HS-5 (cell line): ENCODE measurements at places on chromosomes 12 and 14.

- DNase-seq: no peak
These were observed 2.6 kb downstream of the GNB3 start for GRCh38 chr12:6843118-6843902.

DNA sequence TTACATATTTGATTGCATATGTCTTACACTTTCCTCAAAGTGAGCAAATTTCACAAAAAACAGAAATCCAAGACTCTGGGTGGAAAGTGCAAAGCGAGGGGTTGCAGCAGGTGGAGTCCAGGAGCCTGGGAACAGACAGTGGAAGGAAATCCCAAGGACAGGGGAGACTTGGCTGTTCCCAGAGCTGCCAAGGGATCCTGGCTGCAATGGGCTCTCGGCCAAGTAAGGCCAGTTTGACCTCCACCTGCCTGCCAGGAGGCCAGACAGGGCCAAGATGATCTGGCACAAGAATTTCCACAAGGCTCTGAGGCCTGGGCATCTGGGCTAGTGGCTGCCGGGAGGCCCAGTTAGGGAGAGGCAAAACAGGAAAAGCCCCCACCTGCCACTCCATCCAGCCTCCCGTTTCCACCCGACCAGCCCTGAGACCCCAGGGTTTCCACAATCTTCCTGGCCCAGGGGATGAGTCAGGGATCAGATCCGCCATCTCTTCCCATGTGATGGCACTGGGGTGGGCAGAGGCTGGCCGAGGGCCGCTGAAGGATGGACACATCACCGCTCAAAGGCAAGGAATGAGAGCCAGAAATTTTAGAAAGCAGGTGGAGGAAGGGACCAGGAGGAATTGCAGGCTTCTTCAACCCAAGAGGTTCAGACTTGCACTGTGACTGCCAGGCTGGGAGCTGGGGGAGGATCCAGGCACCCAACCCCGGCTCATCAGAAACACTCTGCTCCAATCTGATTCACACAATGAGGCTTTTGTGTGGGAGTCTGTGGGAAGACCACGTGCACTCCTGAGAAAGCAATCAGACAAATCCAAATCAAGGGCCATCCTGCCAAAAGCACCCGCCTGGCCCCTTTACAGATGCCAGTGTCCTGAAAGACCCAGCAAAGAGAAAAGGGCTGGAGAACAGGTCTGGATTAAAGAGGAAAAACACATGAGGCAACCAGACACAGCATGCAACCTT is 16.3 kb downstream of the SCARB1 start:
- no peak for DNase-seq

DNA sequence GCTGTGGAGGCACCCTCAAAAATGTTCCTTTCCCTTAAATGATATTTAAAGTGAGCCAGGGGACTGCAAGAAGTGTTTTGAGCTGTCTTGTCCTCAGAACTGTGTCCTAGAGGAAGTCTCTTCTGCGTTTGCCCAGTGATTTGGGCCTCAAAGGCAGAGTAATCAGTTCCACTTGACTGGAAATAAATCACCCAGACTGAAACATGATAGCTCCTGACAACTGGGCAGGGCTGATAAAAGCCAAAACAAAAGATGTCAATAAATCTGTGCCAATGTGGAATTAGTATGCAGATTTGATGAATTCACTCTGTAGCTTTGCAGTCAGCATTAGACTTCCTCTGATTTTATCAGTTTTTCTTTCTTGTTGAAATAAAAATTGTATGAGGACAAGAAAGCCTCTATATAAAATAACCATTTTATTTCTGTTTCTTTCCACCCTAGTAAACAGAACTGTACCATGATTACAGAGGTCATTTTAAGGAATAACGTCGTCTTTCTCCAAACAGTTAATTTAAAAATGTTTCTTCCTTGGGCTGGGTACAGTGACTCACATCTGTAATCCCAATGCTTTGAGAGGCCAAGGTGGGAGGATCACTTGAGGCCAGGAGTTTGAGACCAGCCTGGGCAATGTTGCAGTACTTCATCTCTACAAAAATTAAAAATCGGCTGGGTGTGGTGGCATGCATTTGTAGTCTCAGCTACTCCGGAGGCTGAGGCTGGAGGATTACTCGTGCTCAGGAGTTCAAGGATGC is 180.8 kb downstream of the ERC1 start:
- no peak for DNase-seq

- no peak for DNase-seq
These were observed 128.3 kb downstream of the PLXNC1 start for GRCh38 chr12:94276725-94277124.

- DNase-seq: no peak
These were observed 1217.9 kb downstream of the VRK1 start for GRCh38 chr14:98014851-98015615.

GRCh38 chr12:53954694-53955035 is at the start of gene HOXC12:
Gene HOXC12, plus strand, starts transcription at chr12:53954903. Its CDS starts 27 bp downstream, at chr12:53954930.
- no peak for DNase-seq

GRCh38 chr14:72483311-72483710 is 410.6 kb downstream of the DPF3 start:
- DNase-seq: no peak

DNA sequence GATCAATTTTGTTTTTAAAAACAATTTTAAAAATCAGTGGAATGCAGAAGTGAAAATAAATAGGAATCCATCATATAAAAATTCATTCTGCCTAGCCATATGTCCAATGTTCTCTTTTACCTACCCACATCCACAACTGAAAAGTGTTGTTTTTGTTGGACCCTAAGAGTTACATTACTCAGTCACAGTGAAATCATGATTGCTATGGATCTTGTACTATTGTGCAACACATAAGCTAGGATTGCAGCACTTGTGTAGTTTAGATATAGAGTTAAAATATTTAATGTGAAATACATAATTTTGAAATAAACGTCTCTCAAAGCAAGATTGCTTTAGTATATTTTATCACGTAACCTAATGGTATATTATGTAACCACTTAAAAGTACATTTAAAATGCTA is 213.3 kb upstream of the CLEC14A start:
- DNase-seq: no peak

DNA sequence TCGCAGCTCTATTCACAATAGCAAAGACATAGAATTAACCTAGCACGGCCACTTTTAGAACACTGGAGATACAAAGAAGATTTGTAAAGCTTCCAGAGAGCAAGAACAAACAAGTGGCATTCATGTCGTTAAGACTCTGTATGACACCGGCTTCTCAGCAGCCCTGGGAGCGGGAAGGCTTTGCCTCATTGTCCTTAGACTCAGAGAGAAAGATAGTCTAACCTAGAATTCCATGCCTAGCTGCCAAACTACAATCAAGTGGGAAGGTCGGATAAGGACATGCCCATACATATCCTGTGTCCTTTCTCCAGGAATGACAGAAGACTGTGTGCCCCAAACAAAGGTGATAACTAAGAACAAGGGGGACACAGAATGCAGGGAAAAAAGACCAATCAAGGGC is 1038.3 kb downstream of the BCL11B start:
- DNase-seq: no peak

- DNase-seq: no peak
These were observed 158.3 kb downstream of the SEC23A start for GRCh38 chr14:38944691-38945090.

DNA sequence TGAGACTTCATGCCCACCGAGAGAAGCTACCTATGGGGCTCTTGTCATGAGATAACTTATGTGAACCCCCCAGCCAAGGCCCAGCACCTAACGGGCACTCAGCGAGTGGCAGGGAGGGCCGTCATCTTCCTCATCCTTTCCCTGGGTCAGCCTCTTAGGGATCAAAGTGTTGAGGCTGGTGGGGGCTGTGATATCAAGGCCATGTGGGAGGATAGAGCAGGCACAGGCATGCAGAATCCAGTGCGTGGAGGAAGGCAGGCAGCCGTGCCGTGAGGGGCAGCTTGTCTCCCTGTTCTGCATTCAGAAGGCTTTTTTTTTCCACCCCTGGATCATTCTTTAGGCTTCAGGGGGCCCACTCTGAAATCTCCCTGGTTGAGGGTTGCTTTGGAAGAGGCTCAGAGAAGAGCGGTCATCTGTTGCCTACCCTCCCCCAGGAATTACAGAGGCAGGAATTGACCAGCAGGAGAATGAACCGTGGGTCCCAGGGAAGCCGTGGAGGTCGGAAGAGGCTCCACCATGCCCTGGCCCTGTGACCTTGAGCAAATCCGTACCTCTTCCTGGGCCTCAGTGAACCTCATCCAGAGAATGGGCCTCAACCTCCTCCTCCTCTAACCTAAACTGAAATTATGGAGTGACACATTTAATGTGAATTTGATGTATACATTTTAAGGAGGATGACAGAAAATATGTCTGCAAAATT is 62.8 kb downstream of the BEGAIN start:
- no peak for DNase-seq

GRCh38 chr12:114685320-114685781 is 1.4 kb upstream of the TBX3 start:
- DNase-seq: no peak

DNA sequence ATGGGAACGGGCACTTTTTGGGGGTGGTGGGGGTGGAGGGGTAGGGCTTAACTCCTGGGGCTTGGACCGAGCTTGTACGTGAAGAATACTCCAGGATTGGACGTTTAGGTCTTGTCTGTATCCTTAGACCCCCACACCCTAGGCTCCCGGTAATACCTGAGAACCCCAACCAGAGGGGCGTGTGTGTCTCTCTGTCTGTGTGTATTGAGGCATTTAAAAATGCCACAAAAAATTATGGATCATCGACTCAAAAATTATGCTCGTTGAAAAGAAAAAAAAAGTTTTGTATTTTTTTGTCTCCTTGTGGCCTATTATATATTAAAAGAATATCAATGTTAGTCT is 459 bp downstream of the PPFIBP1 start:
- no peak for DNase-seq

- no peak for DNase-seq
These were observed 89.8 kb downstream of the CHST11 start for GRCh38 chr12:104546575-104546974.

DNA sequence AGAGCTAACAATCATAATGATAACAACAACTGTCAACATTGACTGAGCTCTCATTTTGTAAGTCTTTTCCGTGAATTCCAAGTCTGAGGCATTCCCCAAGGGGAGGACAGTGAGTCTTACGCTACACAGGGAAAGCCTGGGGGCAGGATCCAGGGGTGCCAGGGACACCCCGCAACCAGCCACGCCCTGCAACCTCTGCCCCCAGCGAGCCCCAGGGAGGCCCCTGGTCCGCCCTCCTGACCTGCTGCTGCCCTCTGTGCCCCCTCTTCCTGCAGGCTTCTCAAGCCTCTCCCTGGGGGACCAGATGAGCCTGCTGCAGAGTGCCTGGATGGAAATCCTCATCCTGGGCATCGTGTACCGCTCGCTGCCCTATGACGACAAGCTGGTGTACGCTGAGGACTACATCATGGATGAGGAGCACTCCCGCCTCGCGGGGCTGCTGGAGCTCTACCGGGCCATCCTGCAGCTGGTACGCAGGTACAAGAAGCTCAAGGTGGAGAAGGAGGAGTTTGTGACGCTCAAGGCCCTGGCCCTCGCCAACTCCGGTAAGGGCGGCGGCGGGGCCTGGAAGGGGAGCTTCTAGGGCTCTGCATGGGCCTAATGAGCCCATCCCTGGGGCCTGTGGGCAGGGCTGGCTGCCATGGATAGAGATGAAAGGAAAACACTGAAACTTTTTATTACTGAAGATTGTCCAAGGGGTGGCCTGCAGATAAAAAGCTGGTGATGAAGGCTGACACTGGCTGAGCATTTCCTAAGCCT is 115.4 kb downstream of the ESRRB start:
- no peak for DNase-seq

- DNase-seq: no peak
These were observed 20.3 kb upstream of the PPP2R5E start for GRCh38 chr14:63563370-63564026.

DNA sequence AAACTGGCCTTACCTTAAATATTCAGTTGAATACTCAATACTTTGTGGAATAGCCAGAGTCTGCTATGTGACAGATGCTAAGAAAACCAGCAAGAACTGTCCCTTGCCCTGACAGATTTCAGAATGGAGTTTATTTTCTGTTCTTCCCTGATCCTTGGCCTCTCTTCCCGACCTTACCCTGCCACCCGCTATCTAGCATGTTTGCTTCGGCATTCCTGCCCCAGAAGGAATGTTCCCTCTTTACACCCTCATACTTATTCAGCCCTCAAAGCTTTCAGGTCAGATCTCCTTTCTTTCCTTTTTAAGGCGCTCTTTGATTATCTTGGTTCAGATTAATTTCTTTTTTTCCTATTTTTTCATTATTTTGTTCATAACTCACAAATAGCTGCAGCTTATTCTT is 21.8 kb downstream of the SUSD6 start:
- DNase-seq: no peak

GRCh38 chr14:68244262-68244980 is 424.8 kb downstream of the RAD51B start:
- DNase-seq: no peak

DNA sequence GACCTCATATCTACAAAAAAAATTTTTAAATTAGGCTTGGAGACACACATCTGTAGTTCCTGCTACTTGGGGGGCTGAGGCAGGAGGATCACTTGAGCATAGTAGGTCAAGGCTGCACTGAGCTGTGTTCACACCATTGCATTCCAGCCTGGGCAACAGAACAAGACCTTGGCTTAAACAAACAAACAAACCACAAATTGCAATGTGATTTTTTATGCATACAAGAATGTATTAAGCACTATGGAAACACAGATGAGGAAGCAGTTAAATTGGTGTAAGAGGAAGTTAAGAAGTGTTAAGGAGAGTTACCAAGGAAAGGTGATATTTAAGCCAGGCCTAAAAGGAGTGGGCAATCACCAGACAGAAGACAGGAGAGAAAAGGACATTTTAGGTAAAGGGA is 83.6 kb upstream of the HECTD1 start:
- no peak for DNase-seq

- DNase-seq: no peak
These were observed 49.7 kb upstream of the DCD start for GRCh38 chr12:54697851-54698250.

- peak; percentile 47 for DNase-seq
These were observed 18.9 kb downstream of the BICD1 start for GRCh38 chr12:32125455-32126084.

GRCh38 chr14:96906434-96906833 is 109.3 kb downstream of the VRK1 start:
- no peak for DNase-seq

DNA sequence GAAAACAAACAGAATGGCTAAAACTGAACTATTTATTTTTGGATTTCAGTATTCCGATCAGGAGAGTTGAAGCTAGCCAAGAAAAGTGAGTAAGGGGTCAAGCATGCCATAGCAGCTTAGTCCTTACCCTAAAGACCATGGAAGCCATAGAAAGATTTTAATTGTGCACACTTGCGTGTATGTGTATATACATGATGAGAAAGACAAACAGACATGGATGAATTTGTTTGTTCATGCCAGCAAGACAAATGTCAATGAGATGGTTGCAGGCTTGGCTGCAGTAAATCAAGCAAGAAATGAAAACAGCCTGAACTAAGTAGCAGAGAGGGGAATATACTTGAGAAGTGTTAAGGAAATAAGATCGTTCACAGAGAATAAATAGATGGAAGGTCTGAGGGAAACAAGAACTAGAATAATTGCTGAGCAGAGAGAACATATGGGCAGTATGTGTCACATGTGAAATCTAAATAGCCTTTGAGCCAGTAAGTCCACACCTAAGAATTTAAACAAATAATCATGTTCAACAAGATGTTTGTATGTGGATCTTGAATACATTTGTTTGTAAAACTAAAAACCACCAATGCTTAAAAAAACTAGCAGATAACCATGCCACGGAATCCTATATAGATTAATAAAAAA is 14.8 kb downstream of the SNW1 start:
- no peak for DNase-seq

- no peak for DNase-seq
These were observed 155.4 kb upstream of the NEDD1 start for GRCh38 chr12:96751626-96752025.

- no peak for DNase-seq
These were observed 55.4 kb upstream of the FUT8 start for GRCh38 chr14:65357113-65357512.

- DNase-seq: no peak
These were observed 88.8 kb upstream of the GTF2A1 start for GRCh38 chr14:81309511-81309910.
